Activated CD8-positive, alpha-beta memory T cell treated with anti-CD3 and anti-CD28 coated beads for 1 hour (primary cell): ENCODE measurements at places on chromosomes 5 and 9.

DNA sequence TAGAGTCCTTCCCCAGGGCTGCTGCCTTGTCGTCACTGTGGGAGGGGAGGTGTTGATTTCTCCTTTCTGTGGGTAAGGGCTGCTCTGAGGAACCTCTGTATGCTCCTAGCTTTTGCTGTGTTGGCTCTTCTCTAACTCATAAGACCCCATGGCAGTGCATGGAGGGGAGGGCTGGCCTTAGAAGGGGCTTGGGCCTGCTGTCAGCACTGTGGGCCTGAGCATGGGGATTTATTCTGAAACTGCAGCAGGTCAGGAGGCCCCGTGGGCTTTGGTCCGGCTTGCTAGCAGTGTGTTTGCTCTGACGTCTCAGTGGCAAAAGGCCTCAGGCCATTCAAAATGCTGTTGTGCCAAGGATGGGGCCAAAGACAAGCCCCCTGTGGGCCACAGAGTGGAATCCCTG lies 6.8 kb downstream of the FGF18 start:
- no peak for DNase-seq

DNA sequence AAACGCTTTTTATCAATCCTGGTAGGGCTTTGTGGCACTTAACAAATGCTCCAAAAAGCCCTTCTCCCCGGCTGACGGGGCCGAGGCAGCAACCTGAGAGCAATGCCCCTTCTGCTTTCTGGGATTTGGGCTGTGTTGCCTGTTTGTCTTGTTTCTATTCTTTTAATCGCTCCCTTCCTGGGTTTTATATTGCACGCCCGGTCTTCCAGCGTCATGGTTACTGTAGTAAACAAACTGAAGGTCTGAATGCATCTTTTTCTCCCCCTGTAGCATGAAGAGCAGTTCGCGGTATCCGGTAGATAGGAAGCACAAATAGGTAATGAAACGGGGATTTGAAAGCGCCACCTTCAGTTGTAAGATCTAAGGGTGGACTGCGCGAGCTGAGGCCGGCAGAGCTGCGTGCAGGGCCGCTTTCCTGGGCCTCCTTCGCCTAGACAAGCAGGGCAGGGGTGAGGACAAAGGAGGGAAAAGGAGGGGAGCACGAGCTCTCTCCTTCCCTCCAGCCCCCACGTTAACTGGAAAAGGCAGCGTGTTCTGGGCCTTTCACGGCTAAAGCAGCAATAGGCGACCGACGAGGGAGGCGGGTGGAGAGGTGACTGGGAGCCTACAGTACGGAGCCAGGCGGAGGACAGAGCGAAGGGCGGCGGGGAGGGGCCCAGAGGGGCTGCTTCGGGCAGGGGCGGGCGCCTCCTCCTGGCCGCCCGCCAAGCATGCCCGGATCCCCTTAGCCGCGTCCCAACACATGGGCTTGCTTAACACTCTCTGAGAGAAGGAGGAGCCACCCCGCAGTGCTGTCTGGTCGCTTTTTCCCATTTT lies 49.3 kb upstream of the ZNF366 start:
- no peak for DNase-seq

GRCh38 chr5:17383526-17383925 lies 114.5 kb upstream of the TAF11L2 start:
- DNase-seq, result no peak

DNA sequence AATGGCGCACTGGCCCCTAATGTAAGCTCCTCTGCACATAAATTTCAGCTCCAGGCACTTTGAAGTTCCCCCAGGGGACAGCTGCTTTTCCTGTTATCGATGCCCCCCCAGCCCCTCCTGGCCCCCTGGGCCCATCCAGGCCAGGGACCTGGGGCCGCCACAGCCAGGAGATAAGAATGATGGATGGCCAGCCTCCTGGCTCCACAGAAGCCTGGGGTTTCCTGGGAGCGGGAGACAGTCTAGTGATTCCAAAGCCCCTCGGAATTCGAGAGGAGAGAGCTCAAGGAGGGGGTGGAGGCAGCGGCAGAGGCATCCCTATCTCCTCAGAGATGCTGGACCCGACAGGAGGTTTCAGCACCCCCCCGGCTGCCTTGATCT lies 98.4 kb upstream of the HAND1 start:
- DNase-seq, result no peak

- DNase-seq, result no peak
These were observed 52.1 kb downstream of the C9orf50 start for GRCh38 chr9:129568560-129569501.

DNA sequence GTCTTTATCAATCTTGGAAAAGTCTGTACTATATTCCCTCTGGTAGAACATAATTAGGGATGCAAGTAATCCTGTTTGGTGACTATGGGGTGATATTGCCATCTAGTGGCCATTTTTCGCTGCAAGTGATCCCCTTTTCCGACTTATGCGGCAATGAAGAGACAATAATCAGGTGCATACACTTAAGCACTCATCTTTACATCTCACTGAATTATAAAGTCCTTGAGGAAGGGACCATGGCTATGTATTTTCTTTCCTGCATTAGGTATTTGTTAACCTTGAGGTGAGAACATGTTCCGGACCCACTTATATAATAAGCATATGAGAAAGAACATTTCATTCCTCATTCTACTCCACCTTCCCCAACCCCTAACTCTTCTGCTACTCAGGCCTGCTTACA lies 19.6 kb upstream of the LIX1 start:
- peak; percentile 8 for DNase-seq

DNA sequence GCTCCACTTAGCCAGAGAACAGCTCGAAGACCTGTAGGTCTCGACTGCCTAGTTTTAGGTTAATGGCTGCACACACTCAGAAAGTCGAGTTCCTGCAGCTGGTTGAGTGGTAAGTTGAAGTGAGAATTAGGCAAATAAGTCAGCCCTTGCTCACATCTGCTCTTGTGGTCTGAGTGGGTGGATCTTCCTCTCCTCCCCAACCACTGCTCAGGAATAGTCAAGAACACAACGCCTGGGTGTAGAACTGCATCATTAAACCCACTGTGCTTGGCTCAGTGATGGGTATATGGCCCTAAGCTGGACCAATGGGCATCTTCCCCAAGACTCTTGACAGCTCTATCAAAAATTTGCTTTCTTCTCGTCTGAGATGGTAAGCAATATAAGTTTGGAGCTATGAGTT lies 20.9 kb upstream of the ADAM19 start:
- DNase-seq, result no peak

DNA sequence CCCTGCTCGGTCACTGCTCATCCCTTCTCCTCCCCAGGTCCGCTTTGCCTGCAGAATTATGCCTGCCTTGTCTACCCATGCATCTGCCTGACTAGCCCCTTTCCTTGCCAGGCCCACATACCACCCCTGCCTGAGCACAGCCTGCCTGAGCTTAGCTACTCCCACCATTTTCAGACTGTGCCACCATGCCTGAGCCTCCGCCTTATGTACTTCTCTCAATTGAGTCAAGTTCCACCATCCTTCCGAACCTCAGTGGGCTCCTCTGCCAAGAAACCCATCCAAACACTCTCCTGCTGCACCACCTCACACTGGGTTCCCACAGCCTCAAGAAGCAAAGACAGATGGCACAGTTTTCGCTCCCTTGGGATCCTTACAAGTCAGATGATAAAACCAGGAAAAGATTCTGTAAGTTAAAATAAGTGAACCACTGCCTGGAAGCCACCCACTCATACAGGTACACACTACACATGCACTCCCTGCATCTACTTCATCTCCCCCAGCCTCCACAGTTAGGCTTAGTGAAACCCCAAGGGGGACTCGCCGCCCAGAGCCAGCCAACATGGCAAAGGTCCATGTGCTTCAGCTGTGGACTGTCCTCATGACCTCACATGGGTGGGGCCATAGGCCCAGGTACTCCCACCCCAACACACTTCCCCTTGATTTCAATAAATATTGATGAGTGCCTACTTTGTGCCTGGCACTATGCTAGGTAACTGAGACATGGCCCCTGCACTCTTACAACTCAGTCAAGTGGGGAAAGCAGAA lies 23.1 kb downstream of the P4HA2 start:
- DNase-seq, result no peak

DNA sequence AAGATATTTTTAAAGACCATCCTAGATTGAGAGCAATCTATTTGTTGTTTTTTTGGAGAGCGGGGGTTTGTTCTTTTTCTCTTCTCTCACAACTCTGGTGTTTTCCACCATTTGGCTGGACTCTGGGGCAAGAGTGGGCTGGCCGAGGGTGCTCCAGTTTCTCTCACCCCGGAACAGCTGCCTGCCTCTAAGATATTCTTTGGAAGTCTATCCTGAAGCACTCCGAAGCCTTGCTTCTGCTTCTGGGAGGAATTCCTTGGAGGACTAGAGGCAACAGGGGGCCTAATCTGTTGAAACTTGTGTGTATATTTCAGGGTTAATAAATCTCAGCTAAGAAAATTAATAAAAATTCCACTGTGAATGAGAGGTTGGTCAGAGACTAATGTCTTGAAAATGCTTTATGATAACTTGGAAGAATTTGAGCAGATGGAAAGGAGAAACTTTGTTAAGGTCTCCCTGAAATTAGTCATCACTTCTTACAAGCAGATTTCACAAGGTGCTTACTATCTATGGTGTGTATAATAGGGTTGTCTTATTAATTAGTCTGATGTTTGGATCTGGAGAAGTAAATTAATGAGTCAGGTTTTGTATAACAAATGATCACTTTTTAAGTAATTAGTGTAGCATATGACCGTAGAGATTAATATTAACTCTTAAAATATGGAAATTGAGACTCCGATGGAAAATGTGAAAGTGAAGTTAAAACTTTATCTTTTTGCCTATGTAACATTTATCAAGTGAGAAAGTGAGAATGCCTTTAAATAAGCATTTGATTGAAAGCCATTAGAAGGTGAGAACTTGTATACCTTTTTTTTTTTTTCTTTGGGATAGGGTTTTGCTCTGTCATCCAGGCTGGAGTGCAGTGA lies 4.0 kb downstream of the MAN2A1 start:
- no peak for DNase-seq

GRCh38 chr5:61991430-61991829 lies 314.6 kb upstream of the KIF2A start:
- DNase-seq, result no peak

DNA sequence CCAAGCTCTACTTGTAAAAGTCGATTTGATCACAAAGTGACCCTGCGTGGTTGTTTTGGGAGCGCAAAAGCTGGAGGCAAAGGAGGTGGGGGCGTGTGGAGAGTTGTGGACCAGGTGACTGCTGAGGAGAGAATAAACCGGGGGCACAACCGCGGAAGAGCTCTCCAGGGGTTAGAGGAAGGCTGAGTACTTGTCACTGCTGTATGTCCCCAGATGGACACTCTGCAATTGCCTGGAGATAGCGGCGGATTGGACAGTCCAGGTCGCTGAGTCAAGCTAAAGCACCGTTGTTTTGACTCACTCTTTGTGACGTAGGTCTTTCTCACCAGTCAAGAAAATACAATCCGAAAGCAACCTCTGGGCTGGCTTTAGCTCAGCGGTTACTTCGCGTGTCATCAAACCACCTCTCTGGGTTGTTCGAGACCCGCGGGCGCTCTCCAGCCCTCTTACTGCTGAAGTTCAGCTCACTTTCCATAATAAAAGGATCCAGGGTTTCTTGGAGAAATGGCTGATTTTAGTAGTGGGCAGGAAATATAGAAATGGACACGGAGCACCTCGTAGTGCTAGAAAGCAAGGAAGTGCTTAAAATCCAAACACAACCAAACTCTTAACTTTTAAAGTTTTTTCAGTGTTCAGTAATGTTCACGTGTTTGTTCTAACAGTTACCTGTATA lies 25.7 kb downstream of the ZMAT2 start:
- peak; percentile 18 for DNase-seq

DNA sequence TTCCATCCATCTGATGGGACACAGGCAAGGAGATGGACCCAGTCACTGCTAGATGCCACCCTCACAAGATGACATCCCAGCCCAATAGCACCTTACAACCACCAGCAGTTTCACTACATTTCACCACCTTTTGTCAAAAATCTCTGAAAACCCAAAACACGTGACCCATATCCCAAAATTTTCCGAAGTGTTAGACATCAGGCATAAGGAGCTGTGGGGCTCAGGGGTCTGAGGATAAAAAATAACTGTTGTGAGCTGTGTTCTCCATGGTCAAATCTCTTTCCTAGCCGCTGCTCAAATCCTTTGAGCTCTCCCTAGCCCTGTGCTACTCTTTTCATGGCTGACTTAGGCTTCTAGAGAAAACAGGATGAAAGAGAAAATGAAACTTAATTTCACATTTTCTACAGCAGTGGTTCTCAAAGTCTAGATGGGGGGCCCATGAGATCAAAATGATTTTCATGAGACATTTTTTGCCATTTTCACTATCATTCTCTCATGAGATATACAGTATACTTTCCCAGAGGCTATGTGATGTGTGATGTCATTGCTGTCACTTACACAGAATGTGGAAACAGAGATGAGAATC lies 40.7 kb downstream of the TIMD4 start:
- no peak for DNase-seq

- no peak for DNase-seq
These were observed 167.9 kb upstream of the GLRA1 start for GRCh38 chr5:152092580-152092979.

GRCh38 chr5:62460578-62460983 lies 48.0 kb downstream of the IPO11 start:
- no peak for DNase-seq

DNA sequence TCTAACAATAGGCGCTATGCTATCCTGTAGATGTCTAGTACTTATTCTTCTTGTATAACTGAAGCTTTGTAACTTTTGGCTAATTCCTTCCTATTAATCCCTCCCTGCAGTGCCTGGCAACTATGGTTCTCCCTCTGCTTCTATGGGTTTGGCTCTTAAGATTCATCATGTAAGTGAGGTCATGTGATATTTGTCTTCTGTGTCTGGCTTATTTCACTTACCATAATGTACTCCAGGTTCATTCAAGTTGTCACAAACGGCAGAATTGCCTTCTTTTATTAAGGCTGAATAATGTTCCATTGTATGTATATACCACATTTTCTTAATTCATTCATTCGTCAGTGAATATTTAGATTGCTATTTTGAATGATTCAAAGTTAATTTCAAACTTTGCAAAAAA lies 149.9 kb upstream of the GAS1 start:
- DNase-seq, result no peak

- DNase-seq, result no peak
These were observed 258.3 kb downstream of the HSPA4 start for GRCh38 chr5:133309984-133310621.

DNA sequence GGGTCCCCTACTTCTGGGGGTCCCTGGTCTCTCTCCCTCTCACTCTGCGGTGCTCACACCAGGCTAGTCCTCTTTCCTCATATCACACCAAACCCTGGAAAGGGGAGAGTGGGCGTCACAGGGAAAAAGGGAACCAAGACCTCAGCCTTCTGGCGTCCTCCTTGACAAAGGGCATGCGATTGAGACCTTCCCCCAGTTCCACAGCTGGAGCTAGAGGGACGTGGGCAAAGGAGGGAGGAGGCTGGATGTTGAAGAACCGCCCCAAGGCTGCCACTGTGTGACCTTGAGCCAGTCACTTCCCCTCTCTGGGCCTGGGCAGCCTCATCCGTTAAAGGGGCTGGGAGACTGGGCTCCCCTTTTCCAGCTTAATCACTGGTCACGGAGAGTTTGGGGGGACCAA lies 18.5 kb upstream of the TOR2A start:
- no peak for DNase-seq

GRCh38 chr9:123432331-123433236 lies 76.6 kb downstream of the CRB2 start:
- DNase-seq, result no peak

- DNase-seq, result no peak
These were observed 140.0 kb downstream of the GCNT1 start for GRCh38 chr9:76598981-76599380.
